Posterior cingulate gyrus (tissue), 11 donors: ENCODE measurements at places on chromosomes 1 and 21.

DNA sequence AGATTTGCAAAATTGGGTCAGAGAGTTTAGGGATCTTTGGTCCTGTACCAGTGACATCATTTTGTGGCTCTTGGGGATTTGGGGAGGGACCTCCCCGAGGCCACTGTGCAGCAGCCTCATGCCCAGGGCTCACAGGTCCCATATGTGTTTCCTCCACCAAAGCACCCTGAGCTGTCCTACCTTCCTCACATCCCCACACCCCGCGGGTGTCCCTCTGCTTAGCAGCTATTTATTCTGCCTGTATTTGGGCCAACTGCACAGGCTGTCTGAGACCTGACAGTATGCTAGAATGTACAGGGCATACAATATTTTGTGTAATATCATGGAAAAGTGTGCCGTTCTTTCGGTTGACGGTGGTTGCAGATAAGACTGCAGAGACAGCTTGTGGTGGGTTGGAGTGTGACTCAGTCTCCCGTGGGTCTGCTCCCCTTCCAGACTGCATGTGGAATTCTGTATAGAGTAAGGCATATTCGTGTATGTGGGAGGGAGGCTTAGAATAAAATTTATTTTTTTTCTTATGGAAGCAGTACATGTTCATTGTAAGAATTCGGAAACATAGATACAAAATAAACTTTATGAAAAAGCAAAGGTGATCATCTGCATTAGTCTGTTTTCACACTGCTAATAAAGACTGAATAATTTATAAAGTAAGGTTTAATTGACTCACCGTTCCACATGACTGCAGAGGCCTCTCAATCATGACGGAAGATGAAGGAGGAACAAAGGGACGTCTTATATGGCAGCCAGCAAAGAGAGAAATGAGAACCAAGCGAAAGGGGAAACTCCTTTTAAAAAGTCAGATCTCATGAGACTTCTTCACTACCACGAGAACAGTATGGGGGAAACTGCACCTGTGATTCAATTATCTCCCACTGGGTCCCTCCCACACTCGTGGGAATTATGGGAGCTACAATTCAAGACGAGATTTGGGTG is 84.4 kb downstream of the ADARB1 start:
- DNase-seq = no peak

DNA sequence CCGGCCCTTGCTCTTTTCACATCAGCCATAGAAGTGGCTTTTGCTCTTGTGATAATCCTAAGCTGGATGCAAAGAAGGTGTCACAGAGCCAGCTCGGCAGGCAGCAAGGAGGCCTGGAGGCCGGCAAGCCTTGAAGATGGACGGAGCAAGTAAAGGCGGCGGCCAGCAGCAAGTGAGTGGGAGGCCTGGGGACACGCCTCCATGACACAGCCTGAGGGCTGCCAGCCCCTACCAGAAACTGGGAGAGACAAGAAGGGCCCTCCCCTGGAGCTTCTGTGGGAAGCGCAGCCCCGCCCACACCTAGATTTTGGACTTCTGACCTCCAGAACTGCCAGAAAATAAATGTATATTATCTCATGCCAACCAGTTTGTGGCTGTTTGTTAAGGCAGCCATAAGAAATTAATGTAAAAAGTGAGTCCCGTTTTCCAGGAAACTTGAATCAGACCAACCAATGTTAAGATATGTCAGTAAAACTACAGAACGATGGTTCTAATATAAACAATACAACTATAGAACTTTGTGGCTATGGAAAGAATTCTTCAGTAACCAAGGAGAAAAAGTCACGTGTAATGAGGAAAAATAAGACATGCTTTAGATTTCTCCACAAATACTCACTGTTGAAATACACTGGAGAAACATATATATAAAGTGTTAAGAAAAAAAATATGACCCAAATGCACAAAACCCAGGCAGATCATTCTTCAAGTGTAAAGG is 49.9 kb downstream of the BACE2 start:
- no peak for DNase-seq

DNA sequence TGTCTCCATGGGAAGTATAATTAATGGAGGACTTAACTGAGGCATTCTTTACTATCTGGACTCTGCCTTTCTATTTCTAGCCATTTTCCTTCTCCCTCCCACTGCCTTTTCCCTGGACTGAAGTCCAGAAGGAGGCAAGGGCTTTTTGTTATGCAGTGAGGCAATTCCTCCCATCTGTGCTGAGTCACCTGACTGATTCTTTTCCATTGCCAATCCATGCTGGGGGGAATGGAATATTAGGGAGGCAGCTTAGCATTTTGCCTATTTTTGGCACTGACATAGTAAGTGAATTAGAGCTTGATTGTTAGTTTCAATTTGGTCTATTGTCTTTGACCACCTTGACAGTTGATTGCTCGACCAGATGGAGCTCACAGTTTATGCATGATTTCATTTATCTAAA is 1000.6 kb upstream of the PRMT6 start:
- no peak for DNase-seq

- DNase-seq = no peak
These were observed 134.9 kb downstream of the MATN1 start for GRCh38 chr1:30588311-30589073.

DNA sequence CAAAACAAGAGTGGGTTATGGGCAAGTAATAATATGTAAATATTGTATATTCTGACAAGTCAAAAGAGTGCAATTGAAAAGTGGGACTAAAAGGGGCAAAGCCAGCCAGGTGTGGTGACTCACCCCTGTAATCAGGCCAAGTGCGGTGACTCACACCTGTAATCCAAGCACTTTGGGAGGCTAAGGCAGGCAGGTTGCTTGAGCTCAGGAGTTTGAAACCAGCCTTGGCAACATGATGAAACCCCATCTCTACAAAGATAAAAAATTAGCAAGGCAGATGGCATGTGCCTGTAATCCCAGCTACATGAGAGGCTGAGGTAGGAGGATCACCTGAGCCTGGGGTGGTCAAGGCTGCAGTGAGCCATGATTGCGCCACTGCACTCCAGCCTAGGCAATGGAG is 304.0 kb downstream of the HHIPL2 start:
- no peak for DNase-seq

- DNase-seq = no peak
These were observed 617 bp downstream of the KIRREL1 start for GRCh38 chr1:157993918-157994605.
